Muscle of back (tissue), 13 donors: ENCODE measurements at places on chromosomes 11 and 22.
A peak's percentile ranks its signal among the peaks of the same experiment; 100 is the strongest.

DNA sequence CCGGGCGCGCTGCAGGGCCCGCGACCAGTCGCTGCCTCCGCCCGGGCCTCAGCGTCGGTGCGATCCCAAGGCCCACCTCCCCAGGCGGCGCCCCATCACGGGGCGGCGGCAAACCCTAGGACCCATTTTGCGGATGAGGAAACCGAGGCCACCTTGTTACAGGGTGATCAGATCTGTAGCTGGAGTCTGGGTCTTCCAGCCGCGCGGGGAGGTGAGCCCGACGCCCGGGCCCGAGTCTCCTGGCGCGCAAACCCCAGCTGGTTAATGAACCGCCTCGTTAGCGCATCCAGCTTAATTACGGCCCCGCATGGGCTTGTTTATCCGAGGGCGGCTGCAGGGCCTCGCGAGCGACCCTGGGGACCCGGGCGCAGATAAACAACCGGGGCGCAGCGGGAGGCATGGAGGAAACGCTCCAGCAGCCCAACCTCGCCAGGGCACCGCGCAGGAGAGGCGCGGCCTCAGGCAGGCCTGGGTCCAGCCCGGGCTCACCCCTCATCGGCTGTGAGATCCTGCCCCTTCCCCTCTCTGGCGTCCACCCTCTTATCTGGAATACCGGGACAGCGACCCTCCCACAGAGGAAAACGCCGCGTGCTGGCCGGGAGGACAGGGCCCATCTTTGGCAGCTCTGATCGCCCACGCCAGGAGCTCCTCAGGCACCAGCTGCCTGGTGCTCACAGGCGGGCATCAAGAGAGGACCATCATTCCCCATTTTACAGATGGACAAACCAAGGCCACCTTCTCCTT lies 14.7 kb downstream of the OTUB1 start:
- DNase-seq = no peak

DNA sequence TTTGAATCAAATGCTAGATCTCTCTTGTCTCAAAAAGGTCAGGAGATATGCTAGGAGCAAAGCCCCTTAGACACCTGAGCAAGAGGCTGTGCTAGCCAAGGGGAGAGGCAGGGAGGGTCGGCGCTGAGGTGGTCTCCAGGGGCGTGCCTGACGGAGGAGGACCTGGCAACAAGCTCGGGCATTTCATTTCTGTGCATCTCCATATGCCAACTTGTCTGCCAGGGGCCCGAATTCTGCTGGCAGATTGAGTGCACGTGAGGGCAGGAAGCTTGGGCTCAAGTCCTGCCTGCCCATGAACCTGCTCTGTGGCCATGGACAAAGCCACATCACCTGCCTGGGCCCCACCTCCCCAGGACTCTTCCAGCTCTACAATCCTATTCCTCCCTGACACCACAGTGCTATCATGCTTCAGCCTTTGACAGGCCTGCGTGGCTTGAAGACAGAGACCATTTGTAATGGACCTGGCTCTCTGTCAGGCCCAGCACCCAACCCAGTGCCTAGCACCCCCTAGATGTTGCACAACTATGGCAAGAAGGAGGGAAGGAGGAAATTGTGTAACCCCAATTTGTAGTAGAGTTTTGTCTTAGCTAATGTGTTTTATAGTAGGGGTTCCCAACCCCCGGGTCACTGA lies 16.3 kb upstream of the VSIG10L2 start:
- no peak for DNase-seq

GRCh38 chr11:42175203-42175602 lies 715.8 kb upstream of the LRRC4C start:
- no peak for DNase-seq

GRCh38 chr11:116874251-116874650 lies 36.8 kb upstream of the APOA1 start:
- no peak for DNase-seq

DNA sequence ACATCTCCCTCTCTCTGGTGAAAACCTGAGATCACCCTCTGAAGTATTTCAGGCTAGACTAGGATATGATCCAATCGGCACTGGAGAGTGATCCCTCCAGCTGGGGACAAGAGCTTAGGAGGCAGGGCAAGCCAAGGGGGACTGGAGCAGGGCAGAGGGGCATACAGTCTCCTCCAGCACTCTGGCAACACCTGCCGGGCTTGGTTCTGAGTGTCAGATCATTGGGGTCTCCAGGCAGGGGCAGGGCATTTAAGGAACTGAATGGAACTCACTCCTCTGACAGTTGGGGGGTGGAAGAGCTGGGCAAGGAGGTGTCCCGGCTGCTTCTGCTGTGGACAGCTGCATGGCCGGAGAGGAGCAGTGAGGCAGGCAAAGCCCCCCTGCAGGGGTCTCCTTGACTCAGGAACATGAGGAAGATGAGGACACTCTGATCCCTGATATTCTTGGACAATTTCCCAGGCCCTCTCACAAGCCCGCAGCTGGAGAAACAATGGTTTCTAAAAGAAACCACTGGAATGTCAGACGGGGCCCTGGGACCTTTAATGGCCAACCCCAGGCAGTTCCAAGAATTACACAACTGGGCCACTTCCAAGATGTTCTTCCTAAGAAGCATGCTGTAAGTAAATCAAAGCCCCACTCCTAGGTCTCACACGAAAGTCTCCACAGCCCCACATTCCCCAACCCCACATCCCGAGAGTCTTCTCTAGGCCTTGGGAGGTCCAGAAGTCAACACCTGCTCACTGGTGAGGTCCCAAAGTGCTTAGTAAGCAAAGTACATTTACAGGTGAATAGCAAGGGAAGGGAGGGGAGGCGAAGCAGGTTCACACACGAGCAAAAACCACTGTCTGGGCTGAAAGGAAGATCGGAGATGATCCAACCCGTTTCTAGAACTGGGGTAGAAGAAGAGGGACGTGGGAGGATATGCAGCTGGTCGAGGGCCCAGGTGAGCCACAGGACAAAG lies 1.2 kb upstream of the CCDC86 start:
- peak; percentile 94 for DNase-seq

GRCh38 chr11:73995247-73995646 lies 12.6 kb upstream of the UCP2 start:
- DNase-seq = no peak

DNA sequence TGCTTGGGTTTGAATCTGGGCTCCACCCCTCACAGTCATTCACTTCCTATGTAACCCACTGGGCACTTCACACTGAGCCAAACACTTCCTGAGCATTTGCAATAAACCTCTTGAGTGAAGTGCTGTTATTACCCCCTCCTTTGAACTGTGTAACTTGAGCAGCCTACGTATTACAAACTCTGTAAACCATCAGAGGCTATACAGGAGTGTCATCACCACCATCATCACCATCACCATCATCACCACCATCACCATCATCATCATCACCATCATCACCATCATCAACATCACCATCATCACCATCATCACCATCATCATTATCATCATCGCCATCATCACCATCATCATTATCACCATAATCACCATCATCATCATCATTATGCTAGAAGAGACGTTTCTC lies 18.4 kb downstream of the RTL6 start:
- DNase-seq = no peak

DNA sequence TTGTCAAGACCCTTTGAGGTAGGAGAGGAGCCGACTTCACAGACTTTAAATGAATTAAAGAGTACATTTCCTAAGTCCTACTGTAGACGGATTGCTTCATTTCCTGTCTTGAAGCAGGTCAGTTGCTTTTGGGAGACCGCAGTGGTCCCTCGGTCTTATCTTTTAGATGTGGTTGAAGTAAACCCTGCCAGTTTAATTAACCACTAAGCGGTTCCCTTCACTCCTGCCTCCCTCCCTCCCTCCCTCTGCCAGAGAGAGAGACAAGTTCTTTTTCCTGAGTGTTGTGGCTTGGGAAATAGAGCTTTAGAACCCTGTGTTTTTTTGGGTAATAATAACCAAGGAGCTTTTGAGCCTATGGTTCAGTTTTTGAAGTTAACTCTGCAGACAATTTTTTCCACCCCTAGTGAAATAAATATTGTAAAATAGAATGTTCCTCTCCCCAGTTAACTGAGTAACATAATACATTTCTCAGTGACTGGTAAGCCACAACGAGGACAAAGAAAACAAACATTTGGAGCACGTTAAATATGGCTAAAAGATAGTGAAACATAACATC lies 147.5 kb downstream of the LDLRAD3 start:
- DNase-seq = no peak

DNA sequence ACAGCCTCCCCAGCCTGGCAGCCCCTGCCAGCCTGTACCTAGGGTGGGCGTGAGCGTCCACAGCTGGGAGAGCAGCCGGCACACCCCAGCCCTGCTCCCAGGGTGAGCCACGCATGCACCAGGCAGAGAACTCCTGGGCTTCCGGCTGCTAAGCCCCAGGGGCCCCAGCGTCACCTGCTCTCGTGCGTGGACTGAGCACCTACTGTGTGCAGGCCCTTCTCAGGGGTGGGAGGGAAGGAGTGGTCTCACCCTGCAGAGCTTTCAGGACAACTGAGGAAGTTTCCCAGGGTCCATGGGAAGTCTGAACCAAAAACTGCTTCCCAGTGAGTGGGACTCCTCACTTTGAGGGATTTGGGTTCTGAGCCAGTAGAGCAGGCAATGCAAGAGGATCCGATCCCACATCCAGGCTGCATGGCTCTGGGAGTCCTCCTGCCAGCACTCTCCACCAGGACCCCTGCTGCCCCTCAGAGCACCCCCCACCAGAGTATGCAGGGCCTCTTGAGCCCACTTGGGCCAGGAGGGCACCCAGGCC lies 47.1 kb upstream of the PRODH start:
- no peak for DNase-seq

DNA sequence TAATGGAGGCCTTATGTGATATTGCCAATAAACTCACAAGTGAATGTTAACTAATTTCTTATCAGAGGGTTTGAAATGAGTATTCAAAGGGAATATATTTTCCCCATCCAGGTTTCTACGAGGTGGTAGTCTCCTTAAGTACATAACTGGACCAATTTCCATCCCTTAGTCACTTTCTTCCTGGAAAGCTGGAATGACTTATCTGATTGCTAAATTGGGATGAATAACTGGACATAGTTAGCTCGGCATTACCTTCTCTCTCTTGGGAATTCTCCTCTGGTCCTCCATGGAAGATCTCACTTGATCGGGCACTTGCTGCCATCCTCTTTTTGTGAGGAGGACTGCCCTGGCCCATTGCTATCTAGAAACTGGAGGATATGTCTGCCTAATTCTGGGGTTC lies 109.1 kb downstream of the TRPC6 start:
- no peak for DNase-seq

- no peak for DNase-seq
Observed at GRCh38 chr22:22712666-22713365, 68.4 kb downstream of the GGTLC2 start.

DNA sequence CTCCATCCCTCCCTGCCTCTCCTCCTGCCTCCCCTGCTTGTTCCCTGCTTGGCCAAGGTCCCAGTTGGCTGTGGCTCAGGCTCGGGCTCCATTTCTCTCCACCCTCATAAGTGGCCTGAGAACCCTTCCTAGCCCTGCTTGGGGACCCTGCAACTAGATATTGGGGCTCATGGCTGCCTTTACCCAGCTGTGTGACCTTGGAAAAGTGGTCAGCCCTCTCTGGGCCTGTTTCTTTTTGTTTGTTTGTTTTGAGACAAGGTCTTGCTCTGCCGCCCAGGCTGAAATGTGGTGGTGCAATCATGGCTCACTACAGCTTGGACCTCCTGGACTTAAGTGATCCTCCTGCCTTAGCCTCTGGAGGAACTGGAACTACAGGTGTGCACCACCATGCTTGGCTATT lies 20.3 kb upstream of the CABP2 start:
- no peak for DNase-seq

- DNase-seq = no peak
Observed at GRCh38 chr11:10537600-10537999, 3.4 kb downstream of the RNF141 start.

- DNase-seq = peak; percentile 70
Observed at GRCh38 chr11:57476047-57476756, 15.9 kb downstream of the RTN4RL2 start.

GRCh38 chr11:67120456-67120855 lies 1.4 kb downstream of the KDM2A start:
- DNase-seq = no peak
